Amniotic stem cell (primary cell): ENCODE measurements at places on chromosomes 12 and 14.

DNA sequence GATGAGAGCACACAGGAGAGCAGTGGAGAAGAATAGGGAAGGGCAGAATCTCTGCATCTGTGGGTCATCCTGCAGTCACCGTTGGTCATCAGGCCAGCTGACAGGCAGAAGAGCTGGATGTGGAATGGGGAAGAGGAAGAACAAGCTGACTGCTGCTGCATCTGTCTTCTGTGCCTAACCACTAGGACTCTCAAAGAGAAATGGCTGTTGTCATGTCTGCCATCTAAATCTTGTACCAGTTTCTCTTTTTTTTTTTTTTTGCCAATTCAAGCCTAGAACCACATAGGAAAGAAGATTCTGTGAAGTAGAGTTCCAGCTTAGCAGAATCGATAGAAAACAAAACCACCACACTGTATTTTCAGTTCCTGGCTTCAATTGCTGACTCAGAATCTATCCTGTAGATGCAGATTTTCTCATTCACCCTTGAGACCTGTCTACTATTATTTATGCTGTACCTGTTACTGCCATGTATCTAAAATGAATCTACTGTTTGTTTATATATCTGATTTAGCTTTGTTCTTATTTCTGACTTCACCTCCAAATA, 421.9 kb upstream of the PRICKLE1 start:
- no peak for DNase-seq

- DNase-seq: no peak
Observed at GRCh38 chr14:22494486-22495135, 94.4 kb downstream of the DAD1 start.

- DNase-seq: no peak
Observed at GRCh38 chr14:32497248-32497647, 168.2 kb downstream of the AKAP6 start.

DNA sequence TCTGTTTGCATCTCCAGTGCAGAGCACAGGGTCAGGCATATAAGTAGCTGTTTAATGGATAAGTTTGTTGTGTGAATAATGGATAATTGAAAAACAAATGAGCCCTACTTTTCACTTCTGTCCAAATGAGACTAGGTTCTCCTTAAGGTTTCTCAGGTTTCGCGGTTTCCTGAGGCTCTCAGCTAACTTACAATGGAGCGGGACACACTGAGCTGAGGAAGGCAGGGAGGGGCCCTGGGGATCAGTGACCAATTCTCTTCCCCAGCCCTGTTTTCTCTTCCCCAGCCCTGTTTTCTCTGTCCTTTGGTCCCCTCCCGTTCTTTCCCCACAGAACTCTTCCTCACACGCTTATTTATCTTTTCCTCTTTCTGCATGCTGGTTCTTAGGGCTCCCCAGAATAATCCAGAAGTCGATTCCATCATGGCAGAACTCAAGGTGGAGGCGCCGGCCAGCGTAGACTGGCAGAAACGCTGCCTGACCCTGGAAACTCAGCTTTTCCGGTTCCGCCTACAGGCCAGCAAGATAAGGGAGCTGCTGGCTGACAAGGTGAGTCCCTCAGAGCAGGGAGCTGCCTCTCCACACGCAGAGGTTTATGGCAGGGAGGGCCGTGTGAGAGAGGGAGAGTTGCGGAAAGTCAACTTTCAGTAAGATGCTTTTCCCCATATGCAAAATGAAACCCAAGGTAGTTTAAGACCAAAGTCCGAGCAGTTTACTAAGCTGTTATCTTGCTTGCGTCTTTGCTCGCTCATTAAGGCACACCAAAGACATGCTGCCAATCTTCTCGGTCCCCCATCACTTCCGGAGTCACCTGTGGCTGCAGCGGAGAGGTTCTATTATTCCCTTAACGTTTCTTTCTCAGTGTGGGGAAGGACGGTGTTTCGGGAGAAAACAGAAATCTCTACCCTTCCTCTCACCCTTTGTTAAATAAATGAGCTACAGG, 8.6 kb downstream of the PLEKHH1 start:
- no peak for DNase-seq

GRCh38 chr14:22567437-22567836, 21.6 kb downstream of the DAD1 start:
- DNase-seq: no peak

GRCh38 chr14:80862541-80862940, 79.0 kb downstream of the CEP128 start:
- no peak for DNase-seq

DNA sequence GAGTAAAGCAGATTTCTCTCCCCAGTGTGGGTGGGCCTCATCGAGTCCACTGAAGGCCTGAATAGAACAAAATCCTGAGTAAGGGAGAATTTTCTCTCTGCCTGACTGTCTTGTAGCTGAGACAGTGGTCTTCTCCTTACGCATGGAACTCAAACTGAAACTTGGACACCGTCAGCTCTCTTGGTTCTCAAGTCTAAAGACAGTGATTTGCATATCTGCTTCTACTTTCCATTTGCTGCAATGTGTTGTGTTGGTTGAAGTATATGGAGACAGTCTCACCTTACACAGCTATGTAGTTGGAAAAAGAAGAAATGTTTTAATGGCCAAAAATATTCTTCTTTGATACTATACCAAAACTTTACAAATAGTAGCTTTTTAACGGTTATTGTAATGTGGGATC, 160.2 kb upstream of the LMNTD1 start:
- DNase-seq: no peak

DNA sequence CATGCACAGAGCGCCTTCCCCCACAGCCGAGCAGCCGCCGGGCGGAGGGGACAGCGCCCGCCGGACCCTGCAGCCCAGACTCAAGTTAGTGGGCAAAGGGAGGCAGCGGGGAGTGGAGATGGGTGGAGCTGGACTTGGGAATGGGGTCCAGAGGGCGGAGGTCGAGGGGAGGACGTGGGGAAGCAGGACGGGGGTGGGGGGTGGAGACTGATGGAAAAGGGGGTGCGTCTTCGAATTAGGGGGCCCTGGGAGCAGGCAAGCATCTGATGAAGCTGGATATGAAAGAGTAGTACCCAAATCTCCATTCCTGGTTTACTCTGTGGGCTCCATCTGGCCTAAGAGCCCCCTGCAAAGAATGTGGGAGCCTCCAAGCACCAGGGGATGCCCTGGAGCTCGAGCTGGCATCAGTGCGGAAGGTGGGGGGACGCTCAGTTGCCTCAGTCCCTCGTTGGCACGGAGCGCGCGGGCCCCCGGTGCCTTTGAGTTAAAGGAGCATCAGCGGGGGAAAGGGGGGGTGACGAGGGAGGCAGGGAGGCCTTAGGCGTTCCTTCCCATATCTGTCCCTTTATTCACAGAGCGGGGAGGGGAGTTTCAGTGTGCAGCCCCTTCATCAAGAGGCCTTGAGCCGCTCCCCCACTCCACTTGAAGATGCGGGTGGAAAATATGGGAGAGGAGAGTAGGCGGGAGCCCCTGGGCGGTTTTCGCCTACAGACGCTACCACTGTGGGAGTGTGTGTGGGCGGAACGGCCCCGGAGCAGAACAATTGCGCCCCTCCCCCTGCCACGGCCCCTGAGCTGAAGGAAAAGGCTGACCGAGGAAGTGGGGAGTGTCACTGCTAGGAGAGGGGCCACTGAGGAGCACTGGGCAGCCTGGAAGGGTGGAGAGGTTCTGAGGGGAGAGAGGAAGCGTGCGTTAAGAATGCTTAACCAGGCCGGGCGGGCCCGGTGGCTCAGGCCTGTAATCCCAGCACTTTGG, 644 bp downstream of the NAB2 start:
- DNase-seq: no peak

DNA sequence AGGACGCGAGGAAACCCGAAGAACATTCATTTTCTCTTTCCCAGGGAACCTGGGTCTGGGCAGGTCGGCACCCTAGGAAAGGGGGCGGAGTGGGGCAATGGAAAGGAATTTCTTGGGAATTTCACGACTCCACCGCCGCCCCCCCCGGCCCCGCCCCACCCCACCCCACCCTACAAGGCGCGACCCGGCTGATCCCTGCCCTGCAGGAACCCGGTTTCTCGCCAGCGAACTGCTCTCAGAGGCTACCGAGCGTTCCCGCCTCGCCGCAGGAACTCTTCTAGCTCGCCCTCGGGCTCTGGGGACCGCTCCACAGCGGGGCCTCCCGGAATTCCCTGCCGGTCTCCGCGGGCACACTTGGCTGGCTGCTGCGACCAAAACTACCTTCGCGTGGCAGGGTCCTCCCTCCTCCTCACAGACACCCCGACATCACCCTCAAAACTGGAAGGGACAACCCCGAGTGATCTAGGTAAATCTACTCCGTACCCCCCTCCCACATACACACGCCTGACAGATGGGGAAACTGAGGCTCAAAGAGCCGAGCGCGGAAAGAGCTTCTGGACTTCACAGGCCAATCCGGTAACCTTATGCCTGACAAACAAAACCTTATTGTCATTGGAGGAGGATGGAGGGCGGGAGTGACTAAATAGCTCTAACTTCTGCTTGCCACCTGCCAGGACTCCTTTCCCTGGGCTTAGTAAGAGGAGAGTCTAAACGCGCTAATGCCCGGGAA, 785 bp upstream of the ACTN1 start:
- no peak for DNase-seq

- no peak for DNase-seq
Observed at GRCh38 chr14:68346556-68347343, 446.1 kb downstream of the ZFP36L1 start.

GRCh38 chr14:69551511-69551910, 23.2 kb downstream of the CCDC177 start:
- DNase-seq: no peak

GRCh38 chr12:100862676-100863075, 68.1 kb downstream of the ANO4 start:
- no peak for DNase-seq

DNA sequence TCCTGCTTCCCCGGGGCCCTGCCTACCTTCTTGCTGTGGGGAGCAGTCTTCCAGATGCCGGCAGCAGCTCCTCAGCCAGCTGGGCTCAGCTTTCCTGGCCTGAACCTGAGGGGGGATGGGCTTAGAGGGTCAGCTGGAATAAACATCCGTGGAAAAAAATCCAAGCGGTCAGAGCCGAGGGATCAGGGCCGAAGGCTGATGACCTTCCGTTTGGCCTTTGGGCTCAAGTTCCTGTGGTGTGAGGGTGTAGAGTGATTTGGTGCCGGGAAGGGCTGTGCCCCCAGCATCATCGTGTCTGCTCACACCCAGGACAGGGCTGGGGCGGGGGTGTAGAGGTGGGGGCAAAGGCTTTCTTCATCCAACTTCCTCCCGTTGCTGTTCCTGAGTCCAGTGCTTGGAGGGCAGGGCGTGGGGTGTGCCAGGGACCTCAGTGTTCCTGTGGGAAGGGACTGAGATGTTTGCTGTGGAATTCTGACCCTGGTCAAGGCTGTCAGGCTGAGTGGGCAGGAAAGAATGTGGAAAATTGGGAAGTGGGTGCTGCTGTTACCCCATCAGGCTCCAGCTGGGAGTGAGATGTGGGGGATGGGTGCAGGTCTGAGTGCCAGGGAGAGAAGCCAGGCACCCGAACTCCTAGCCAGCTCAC, 2.6 kb downstream of the SMIM41 start:
- DNase-seq: no peak

GRCh38 chr14:20668969-20669368, 15.4 kb upstream of the RNASE4 start:
- no peak for DNase-seq

DNA sequence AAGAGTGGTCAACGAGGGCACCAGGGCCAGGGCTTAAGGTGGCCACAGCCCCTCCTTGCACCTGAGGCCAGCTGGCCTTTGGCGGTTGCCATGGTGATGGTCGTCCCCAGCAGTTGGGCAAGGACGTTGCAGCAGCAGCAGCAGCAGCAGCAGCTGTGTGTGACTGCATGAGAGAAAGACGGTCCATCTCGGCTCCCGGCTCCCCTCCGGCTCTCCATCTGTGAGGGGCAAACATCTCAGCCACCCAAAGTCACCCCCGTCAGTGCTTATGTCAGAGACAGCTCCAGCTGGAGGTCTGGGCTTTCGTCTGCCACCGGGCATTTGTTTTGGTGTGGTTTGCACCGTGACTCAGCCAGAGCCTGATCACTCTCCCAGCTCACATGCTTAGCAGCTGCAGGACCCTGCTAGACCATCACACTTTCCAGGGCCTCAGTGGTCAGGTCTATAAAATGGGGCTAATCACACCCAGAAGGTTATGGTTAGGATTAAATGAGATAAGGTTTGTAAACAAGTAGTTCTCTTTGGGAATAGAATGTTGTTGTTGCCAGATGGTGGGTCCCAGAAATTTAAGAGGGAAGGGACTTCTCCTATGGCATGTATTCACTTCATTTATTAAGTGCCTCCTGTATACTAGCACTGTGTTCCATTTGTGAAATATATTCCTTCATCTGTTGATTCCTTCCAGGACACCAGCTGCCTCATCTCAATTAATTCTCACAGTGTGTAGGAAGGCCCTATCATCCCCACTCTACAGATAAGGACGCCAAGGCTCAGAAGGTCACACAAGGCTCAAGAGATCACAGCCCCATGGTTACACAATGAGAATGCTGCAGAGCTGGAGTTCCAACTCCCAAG, 212.6 kb upstream of the LHX5 start:
- DNase-seq: no peak

- DNase-seq: no peak
Observed at GRCh38 chr14:91158091-91158790, 44.4 kb downstream of the DGLUCY start.

DNA sequence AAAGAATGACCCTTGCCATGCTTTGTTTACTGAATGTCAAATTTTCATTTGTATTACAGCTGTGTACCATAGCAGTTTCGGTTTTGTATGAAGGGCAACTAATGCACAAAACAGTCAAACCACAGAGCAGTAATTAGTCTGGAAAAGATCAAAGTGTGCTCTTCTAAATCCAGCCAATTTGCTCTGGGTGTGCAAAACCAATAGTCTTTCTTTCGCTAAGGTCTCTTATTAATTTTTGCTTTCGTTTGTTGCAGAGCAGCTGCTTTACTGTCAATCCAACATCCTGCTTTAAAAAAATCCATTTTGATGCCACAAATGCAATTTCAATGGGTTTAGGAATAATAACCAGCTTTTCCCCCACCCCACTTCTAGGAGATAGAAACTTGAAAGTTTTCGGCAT, 114.2 kb downstream of the BRMS1L start:
- no peak for DNase-seq

DNA sequence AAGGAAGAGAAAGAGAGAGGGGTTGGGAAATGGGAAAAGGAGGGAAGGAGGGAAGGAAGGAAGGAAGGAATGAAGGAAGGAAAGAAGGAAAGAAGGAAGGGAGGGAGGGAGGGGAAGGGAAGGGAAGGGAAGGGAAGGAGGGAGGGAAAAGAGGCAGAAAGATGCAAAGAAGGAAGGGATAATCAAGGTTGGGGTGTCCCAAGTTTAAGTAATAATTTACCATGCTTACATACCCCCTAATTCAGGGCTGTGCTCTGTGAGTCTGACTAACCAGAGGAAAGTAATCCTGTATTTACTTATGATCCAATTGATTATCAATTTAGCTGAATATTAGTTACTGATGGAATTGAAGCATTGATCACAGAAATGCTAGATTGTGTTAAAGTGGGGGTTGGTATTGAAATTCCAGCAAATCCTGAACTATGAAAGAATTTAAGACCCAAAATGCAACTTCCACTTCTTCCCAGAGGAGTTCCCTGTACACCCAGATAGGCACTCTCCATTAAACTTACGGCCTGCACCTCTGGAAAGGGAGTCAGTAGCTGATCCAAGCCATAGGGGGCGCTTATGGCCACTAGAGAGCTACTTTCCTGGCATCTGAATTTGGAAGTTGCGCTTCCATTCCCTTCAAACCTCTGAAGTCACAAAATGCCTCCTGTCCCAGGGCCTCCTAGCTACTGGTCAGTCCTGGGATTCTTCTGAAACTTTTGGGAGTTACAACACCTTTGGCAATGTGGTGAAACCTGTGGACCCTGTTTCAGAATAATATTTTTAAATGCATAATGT, 162.7 kb upstream of the PWP1 start:
- DNase-seq: no peak
